ENCODE measurements at places on chromosomes 6 and 20.
A peak's percentile ranks its signal among the peaks of the same experiment; 100 is the strongest.

- no peak for DNase-seq
Observed at GRCh38 chr6:69880601-69881000, 14.2 kb downstream of the COL19A1 start.

DNA sequence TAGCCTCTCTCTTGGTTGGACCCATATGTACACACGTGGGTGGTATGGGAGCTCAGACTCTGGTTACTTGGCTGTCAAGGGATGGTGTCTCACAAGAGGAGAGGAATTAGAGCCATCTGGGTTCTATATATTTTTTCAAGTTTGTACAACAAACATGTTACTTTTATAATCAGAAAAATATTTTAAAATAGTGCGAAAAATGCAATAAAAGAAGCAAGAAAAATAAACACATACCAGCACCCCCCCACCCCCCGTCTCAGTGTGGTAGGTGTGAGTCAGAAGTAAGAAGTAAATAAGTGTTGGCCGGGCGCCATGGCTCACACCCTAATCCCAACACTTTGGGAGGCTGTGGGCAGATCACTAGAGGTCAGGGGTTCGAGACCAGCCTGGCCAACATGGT lies 2.1 kb upstream of the TIAM2 start:
- no peak for DNase-seq

- DNase-seq, result no peak
Observed at GRCh38 chr6:104182811-104183210, 676.9 kb downstream of the HACE1 start.

DNA sequence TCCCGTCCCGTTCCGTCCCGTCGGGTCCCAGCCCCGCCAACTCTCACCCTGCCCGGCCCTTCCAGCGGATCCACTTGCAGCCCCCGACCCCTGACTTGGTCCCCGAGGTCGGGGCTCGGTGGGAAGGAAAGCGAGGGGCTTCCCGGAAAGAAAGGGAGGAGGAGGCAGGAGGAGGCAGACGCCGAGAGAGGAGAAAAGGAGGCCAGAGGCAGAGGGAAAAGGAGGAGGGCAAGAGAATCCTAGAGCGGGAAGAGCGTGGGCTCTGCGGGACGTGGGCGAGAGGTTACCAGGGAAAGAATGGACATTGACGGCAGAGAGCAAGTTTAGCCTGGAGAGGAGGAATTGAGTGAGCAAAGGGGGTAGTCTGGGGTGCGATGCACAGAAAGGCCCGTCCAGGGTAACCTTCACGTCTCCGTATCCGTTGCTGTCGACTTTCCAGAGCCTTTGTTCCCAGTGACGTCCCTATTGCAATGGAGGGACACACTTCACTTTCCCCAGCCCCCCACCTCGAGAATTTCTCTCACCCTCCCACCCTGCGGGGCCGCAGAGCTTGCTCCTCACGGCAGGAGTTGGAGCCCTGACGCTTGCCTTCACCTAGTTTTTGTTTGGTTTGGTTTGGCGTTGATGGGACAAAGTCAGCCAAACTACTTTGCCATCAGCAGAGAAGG lies 477 bp upstream of the MOXD1 start:
- DNase-seq, result no peak

GRCh38 chr6:15893556-15894253 lies 230.9 kb upstream of the DTNBP1 start:
- peak; percentile 54 for DNase-seq

DNA sequence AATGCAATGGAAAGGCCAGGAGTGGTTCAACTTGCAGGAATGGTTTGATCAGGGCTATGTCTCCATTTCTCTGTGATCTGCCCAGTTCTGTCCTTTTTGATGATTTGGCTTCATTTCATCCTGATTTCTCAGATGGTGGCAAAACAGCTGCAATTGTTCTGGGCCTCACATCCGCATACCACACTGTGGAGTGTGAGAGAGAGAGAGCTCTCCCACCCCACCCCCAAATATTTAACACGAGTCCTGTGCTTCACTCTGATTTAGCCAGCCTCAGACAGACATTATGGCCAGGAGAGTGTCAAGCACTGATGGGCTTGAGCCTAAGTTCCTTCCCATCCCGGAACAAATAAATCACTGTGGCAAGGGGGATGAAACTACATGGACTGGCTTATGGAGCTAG lies 284.6 kb downstream of the CDC5L start:
- no peak for DNase-seq

All from AML-193 (cell line).